ENCODE measurements at places on chromosomes 5 and 9.

DNA sequence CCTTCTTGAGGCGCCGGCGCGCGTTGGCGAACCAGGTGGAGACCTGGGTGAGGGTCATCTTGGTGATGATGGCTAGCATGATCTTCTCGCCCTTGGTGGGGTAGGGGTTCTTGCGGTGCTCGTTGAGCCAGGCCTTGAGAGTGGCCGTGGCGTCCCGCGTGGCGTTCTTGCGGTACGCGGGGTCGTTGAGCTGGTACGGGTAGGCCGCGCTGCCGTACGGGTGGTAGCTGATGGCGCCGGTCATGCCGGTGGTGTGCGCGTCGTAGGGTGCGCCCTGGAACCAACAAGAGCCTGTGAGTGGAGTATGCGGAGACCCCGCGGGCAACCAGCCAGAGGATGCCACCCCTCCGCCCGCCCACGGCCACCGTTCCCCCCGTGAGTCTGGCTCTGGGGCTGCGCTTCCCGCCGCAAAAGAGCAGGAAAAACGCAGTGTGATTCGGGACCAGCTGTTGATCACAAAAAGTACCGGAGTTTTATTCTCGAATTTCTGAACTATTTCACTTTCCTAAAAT lies 1.9 kb downstream of the IRX2 start:
- peak; percentile 23 for DNase-seq

DNA sequence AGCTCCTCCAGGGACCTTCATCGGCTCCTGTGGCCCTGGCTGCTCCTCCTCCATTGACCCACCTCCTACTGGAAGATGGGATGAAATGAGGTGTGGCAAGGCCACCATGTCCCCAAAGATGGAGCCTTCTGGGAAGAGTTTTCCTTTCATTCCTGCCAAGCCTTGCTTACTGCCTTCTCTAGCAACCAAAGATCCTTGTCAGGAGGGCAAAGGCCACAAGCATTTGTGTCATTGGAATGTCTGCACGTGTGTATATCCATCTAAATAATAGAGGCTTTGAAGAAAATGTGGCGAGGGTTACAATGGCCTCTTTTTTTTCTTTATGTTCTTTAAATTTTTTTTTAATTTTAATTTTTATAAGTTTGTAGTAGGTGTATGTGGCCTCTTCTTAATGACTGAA lies 313.6 kb downstream of the ARHGEF28 start:
- no peak for DNase-seq

DNA sequence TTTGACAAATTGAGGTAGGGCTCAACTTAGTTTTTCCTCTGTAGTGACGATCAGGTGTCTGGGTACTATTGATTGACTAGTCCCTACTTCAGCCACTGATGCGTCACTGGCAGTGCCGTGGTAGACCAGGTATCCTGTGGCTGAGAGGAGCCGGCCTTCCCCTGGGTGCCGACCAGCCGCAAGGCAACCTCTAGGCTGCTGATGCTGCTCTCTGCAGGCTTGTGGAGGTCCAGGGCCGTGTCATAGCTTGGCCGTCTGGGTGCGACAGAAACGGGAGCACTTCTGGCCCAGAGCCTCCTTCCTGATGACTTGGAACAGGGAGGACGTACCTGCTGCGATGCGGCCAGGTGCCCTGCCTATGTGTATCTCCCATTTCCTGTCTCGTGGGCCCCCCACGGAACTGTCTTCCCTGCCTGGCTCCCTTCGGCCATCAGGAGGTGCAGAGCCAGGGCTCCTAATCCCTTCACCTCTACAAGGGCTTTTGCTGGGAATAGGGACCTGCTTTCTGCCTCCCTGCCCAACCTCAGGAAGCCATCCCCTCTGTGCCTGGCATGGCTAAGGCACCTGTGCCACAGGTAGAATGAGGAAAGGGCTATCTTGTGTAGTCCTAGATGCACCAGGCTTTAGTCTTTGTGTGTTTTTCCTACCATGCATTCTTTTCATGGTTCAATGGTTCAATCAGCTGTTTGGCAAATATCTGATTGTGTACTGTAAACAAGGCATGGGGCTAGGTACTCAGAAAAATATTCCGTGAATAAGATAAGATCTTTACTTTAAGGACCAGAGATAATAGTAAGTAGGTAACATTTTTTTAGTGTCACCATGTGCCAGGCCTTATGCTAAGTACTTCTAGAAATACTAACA lies 44.6 kb downstream of the MVB12B start:
- DNase-seq: no peak

GRCh38 chr5:178527458-178528307 lies 62.5 kb downstream of the COL23A1 start:
- no peak for DNase-seq

GRCh38 chr9:71349218-71349617 lies 227.8 kb upstream of the TRPM3 start:
- no peak for DNase-seq

GRCh38 chr5:7671381-7671993 lies 179.4 kb downstream of the CFAP90 start:
- no peak for DNase-seq

- DNase-seq: no peak
Observed at GRCh38 chr5:33688066-33688465, 203.7 kb downstream of the ADAMTS12 start.

DNA sequence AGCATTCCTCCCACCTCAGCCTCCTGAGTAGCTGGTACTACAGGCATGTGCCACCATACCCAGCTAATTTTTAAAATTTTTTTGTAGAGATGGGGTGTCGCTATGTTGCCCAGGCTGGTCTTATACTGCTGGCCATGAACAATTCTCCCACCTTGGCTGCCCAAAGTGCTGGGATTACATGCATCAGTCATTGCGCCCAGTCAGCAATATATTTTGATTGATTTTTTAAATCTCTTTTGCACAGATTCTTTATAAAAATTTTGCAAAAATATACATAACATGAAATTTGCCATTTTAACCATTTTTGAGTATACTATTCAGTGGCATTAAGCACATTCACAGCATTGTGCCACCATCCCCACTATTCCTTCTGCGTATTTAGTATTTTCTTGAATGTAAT lies 94.0 kb downstream of the INVS start:
- DNase-seq: no peak

DNA sequence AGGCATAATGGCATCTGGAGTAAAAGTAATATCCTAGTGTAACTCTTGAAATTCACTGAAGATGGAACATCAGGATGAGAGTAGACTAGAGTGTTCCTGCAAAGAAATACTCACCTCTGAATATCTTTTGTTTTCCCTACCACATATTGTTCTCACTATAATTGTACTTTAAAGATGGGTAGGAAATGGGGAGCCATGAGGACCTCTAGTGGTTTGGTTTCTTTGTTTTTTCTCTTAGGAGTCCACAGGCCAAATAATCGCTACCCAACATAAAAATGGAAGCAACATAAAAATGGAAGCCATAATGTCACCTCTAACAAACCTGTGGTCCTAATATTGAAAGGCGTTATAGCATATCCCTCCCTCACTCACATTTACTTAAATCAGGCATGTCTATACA lies 2375.8 kb downstream of the MAT2B start:
- DNase-seq: no peak

GRCh38 chr5:125411744-125412560 lies 665.5 kb upstream of the ZNF608 start:
- peak; percentile 70 for DNase-seq

DNA sequence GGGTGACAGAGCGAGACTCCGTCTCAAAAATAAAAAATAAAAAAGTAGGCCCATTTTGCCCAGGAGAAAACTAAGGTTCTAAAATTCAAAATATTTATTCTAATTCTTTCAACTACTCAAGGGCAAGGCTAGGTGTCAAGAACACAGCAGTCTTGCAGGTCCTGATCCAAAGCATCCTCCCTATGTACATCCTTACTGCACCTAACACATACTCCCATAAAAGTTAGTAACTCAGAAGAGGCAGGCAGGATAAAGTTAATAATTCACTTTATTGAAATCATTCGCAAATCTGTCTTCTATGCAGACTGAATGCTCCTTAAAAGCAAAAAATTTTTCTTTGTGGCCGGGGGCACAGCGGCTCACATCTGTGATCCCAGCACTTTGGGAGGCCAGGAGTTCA lies 11.1 kb downstream of the GOLPH3 start:
- no peak for DNase-seq

DNA sequence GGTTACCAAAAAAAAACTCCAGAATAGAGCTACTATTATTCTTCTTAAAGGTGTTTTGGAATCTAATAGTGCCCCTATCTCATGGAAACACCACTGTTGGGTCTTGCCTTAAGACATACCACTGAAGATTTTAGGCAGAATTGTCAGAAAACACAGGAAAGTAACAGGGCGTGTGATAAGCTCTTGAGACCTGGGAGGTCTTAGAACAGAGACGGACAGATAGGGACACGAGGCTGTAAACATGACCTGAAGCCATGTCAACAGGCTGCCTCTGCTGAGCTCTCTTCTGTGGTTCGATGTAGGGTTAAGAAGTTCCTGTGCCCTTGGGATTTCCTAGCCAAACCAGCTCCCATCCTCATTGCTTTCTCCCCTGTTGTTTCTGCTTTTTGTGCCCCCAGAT lies 69.3 kb downstream of the CTSL start:
- DNase-seq: no peak

DNA sequence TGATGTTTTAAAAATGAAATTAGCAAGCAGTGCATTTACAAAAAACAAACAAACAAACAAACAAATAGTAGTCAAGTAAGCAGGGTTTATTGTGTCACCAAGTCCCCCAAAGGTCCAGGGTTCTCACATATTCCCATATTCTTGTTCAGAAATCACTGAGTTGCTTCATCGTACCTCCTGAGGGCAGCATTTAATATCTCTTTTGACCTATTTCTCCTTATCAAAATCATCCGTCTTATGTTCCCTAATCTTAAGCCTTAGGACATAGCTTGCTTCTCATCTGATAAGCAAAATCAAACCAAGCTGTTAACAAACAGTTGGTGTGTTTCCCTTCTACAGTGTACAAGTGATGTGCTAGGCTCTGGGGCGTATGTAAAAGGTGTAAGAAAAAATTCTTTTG lies 109.5 kb upstream of the MAN2A1 start:
- no peak for DNase-seq

- DNase-seq: no peak
Observed at GRCh38 chr9:93243112-93243511, 59.2 kb downstream of the WNK2 start.

GRCh38 chr5:33457126-33457525 lies 16.4 kb downstream of the TARS1 start:
- no peak for DNase-seq

DNA sequence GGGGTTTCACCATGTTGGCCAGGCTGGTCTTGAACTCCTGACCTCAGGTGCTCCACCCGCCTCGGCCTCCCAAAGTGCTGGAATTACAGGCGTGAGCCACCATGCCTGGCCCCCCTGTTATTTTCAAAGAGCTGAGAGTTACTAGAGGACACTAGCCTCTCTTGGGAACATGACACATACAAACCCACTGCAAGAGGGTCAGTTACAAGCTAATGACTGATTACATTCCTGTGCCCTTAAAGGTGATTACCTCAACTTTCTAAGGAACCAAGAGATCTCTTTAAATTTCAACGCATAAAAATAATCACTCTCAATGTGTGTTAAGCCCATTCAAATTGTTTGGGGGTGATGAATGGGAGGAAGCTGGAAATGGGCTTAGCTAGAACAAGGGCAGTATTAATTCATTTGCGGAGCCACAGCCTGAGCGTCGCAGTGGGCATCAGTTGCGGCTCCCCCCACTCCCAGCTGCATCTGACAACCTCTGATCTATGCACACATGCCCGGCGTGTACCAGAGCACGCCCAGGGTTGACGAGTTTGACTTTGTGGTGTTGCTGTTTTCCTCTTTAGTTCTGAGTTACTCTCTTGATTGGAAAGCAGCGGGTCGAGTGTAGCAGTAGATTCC lies 146.9 kb downstream of the GOLPH3 start:
- no peak for DNase-seq
